ENCODE measurements at places on chromosomes 1 and 21.

DNA sequence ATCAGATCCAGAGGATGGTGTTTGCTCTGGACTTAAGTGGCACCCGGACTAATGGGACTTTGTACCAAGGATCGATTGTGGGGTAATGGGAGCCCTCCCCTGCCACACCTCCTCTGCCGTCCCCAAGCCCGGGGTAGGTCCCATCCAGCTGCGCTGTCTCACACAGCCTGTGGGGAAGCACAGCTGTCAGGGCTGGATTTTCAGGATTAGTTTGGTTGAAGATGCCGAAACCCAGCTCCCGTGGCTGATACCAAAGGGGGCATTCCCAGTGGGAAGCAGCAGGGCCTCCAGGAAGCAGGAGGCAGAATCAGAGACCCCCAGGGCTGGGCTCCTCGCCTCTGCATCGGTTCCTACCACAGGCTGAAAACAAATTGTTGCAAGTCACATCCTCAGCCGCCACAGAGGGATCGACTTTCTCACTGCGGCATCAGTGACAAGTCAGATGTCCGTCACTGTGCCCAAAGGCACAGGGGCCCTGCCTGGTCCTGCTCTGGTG lies 59.7 kb downstream of the MATN1 start:
- DNase-seq: no peak

GRCh38 chr1:162248854-162249535 lies 127.7 kb downstream of the SPATA46 start:
- no peak for DNase-seq

DNA sequence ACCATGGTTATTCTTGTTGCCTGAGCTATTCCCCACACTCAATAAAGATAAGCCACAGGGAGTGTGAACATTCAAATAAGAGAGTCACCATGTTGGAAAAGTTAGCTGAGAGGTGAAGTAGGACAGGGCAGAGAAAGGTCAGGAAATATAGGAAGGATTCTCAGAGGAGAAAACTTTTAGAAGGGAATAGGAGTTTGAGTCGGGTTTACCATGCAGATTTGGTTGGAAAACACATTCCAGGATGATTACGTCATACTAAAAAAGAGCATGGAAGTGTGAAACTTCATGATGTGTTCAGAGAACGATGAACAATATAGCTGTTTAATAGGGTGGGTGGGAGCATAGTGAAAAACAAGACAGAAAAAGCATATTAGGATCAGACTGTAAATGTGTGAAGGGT lies 1125.3 kb upstream of the ADGRL2 start:
- DNase-seq: no peak

DNA sequence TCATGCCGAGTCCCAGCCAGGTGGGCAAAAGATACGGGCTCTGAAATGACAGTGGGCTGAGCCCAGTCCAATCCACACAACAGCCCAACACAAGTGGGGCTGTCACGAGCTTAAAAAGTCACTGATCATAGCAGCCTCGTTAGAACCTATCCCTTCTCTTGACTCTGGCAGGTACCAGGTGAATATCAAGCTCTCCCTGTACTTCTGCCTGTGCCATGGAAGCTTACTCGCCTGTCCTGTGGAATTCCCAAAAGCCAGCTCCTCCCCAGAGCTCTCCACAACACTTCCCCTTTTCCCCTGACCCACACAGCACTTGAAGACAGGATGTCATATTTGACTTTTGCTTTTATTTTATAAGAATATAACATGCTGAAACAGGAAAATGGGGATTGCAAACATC lies 5.9 kb downstream of the RGS16 start:
- DNase-seq: no peak

GRCh38 chr1:70265946-70266345 lies 44.8 kb downstream of the SRSF11 start:
- DNase-seq: no peak

DNA sequence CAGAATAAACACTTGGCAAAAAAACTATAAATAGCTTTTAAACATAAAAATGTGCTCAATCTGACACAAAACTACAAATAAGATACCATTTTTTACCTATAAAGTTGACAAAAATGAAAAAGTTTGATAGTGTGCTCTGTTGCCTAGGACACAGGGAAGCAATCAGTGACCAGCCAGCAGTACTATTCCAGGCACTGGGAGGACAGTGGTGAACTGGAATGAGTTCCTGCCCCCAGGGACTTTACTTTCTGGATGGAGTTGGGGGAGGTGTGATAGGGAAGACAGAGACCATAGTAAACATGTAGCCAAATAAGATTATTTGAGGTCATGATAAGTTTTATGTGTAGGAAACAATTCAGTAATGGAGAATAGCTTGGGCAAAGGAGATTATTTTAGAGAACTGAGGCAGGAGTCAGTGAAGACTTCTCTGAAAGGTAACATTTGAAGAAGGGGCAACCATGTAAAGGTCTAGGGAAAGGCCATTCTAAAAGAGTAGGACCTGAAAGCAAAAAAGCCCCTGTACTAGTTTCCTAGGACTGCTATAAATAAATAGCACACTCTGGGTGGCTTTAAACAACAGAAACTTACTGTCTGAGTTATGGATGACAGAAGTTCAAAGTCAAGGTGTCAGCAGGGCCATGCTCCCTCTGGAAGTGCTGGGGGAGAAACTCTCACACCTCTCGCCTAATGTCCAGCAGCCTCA lies 42.0 kb downstream of the EEIG2 start:
- DNase-seq: no peak

Measured in activated T-helper 1 cell treated with anti-CD3 and anti-CD28 coated beads, Interleukin-2, amount 50 U/mL, for 16 hours (primary cell).